ENCODE measurements at places on chromosomes 11 and 22.
A peak's percentile ranks its signal among the peaks of the same experiment; 100 is the strongest.

- no peak for DNase-seq
These were observed 2.8 kb upstream of the KDELR3 start for GRCh38 chr22:38464992-38465672.

DNA sequence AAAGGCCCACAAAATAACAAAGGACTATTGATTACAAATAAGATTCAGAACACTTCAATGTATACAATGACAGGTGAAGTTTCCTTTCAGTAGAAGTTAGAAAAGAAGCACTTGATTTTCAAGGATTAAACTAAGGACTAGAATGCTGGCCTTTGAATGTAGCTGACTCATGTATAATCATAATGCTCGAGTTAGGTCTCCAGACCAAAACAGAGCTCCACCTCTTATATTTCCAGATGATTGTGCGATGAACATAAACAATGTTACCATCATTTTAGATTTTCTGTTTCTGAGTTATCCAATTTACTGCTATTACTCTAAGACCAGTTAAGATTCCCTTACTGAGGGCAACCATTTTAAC is 40.4 kb upstream of the RAPSN start:
- peak; percentile 46 for DNase-seq

GRCh38 chr11:3855808-3856491 is 486 bp downstream of the STIM1 start:
- peak; percentile 51 for DNase-seq

DNA sequence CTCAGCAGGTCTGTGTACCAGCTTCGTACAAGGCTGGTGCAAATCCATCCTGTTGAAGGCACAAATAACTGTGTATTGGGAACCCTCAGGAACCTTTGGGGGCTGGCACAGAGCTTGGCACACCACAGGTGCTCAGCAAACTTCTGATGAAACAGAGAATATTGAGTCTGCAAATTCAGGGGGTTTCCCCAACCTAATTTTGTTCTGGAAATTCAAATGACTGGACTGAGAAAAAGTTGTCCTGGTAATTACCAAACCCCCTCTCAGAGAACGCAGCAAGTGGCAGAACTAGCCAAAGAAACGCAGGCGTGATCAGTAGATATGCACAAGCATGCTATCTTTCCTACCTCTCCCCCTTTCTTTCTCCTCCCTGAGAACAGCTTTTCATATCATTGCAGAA is 47.6 kb downstream of the LIF start:
- no peak for DNase-seq

- no peak for DNase-seq
These were observed 39.7 kb upstream of the MICAL2 start for GRCh38 chr11:12070446-12071267.

DNA sequence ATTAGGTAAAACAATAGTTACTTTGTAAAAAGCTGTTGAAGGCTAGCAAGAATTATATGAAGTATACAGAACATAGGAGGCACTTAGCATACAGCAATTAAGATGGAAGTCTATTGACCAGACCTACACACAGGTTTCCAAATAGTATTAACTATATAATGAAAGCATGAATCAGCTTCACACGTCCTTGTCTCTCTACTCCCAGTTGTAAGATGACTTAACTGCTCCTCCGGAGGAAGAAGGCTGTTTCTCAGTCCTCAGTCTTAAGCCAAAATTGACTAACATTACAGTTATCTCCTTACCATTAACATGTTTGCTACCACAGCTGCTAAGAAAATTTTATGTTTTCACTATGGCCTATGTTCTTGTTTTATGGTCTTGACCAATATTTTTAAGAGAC is 24.7 kb downstream of the SIK3 start:
- no peak for DNase-seq

DNA sequence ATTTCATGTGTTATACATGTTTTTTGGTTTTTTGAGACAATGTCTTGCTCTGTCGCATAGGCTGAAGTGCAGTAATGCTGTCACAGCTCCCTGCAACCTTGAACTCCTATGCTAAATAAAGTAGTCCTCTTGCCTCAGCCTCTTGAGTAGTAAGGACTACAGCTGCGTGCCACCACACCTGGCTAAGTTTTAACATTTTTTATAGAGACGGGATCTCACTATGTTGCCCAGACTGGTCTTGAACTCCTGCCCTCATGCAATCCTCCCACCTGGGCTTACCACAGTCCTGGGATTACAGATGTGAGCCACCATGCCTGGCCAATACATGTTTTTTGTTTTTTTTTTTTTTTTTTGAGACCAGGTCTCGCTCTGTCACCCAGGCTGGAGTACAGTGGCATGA is 33.9 kb downstream of the SWAP70 start:
- DNase-seq, result no peak

DNA sequence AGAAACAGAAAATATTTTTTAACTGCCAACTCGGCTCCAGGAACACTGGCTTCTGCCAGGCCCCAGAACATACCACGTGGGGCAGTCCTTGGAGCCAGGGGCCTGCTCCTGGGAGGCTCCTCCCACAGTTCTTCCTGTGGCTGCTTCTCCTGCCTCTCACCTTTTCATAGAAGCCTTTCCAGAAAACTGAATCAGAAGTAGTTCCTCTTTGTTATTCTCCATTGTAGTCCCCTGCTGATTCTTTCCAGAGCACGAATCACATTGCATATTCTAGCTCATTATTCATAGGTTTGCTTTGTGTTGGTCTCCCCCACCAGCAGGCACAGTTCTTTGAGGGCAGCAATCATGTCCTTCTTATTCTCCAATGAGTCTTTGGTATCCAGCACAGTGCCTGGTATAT is 106.0 kb downstream of the EFCAB6 start:
- DNase-seq, result no peak

DNA sequence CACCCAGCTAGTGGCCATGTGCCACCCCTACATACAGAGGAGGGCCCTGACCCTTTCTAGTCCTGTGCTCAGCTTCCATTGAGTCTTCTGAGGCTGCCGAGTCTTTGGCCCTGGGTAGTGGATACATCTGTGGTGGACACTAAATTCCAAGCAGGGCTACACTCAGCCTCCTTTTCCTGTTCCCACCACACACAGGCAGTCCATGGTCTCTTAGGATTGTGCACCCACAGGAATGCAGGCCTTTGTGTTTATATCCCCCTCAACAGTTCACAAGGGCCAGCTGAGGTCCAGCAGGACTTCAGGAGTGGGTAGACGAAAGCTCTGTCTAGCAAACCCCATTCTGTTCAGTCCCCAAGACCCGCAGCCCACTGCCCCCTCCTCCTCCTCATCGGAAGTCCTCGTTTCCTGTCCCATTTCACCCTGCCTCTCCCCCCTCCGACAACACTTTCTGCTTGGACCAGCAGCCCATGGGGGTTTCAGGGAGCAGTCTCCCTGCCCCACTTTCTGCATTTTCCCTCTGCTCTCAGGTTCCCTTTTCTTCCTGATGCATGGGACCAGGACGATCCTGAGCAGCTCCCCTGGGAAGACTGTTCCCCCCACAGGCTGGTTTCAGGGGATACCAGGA is 91.8 kb downstream of the SWAP70 start:
- DNase-seq, result no peak

- DNase-seq, result no peak
These were observed 16.1 kb upstream of the TPP1 start for GRCh38 chr11:6635082-6635932.

DNA sequence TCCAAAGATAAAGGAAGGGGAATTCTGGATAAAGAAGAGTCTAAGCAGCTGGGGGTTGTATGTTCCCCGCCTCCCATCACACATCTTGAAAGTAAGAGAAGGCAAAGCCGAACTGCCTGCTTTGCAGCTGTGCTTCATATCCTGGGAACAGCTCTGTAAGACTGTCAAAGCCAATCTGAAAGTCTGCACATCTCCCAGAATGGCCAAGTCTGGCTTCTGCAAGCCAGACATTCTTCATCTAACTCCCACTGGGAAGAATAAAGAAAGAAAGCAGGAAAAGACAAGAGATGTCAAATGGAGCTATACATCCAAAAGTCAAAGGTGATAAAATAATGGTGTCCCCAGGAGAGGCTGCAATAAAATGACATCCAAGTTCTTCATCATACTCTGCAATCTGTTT is 15.4 kb downstream of the MORC2 start:
- DNase-seq, result no peak

DNA sequence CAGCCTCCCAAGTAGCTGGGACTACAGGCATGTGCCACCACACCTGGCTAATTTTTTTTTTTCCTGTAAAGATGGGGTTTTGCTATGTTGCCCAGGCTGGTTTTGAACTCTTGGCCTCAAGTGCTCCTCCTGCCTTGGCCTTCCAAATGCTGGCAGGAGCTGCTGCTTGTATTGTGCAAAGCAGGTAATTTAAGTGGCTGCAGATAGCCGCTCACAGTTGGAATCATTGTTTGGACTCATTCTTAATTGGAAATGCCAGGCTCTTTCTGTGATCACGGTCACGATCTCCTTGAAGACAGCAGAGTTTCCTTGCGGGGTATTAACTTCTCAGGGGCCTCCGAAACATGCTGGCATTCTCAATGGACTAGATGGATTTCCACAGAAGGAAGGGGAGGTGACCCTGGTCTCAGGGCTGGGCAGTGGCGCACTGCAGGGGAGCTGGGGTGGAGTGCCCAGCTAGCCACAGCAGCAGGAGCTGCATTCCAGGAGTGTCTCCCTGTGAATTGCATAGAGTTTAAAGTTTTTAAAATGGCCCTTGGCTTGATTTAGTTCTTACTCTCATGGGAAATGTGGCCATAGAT is 136.1 kb downstream of the MORC2 start:
- no peak for DNase-seq

DNA sequence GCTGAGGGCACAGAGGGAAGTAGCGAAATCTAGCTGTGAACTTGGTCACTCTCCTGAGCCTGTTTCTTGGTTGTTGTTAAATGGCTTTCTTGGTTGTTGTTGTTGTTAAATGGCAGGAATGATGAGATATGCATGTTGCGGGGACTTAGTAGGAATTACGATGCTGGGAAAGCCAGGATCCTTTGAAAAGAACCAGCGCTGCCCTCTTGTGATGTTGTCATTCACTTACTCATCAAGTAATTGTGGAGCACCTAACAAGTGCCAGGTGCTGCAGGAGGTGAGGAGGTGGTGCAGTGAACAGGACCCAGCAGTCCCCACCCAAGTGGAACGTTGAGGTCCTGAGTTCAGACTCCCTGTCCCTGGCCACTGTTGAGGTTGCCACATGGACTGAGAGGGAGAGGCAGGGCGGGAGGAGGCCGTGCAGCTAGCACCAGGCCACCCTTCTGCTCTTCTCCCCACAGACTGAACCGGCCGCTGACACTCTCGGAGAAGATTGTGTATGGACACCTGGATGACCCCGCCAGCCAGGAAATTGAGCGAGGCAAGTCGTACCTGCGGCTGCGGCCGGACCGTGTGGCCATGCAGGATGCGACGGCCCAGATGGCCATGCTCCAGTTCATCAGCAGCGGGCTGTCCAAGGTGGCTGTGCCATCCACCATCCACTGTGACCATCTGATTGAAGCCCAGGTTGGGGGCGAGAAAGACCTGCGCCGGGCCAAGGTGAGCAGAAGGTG is 36.8 kb downstream of the POLR3H start:
- DNase-seq, result no peak

DNA sequence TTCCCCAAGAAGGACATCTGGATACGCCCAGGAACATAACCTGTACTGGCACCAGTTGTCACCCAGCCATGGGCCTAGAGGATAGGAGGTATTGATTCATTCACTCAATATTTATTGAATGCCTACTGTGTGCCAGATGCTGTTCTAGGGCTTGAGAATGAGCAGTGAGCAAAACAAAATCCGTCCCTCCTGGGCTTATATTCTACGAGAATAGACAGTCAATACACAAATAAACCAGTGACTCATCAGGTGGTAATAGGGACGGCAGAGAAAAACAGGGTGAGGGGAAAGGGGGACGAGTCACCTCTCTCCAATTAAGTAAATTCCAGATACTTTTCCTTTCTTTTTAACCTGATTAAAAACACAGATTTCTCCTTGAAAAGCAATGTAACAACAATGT is 103.5 kb downstream of the MICAL2 start:
- DNase-seq, result peak; percentile 72

GRCh38 chr11:118988280-118988679 is 9.7 kb upstream of the CENATAC start:
- DNase-seq, result no peak

All from adipocyte (in vitro differentiated cells).